ENCODE measurements at places on chromosomes 1 and 21.

GRCh38 chr1:226990133-226990716 is 50.1 kb downstream of the COQ8A start:
- no peak for DNase-seq

- DNase-seq = no peak
These were observed 31.9 kb downstream of the CDCP2 start for GRCh38 chr1:54120698-54121481.

DNA sequence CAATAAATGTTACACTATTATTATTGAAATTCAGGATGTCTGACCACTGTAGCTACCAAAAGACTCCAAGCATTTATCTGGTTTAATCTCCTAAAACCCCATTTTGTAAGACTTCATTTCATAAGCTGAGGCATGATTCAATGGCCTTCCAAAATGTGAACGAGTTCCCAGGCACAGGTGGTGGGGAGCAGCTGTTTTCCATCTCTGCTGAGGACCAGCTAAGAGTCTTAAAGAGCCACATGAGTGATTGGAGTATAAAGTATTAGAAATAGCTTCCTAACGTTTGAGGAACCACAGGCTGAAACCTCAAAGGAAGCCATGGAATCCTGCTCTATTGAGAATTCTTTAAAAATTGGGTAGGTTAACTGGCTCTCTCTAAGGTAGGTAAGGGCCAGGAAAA is 44.9 kb downstream of the SEC16B start:
- no peak for DNase-seq

GRCh38 chr1:31064111-31064717 is 1.3 kb downstream of the PUM1 start:
- no peak for DNase-seq

GRCh38 chr1:17306407-17306806 is 1.6 kb upstream of the PADI4 start:
- no peak for DNase-seq

GRCh38 chr1:204706838-204707509 is 21.4 kb upstream of the LRRN2 start:
- no peak for DNase-seq

GRCh38 chr1:223242971-223243370 is 99.9 kb upstream of the TLR5 start:
- no peak for DNase-seq

- DNase-seq = no peak
These were observed 155.6 kb upstream of the ZNF648 start for GRCh38 chr1:182217071-182217470.

- DNase-seq = peak; percentile 46
These were observed 19.9 kb upstream of the EVI5 start for GRCh38 chr1:92804721-92805201.

GRCh38 chr1:29744684-29745490 is 508.6 kb downstream of the PTPRU start:
- no peak for DNase-seq

DNA sequence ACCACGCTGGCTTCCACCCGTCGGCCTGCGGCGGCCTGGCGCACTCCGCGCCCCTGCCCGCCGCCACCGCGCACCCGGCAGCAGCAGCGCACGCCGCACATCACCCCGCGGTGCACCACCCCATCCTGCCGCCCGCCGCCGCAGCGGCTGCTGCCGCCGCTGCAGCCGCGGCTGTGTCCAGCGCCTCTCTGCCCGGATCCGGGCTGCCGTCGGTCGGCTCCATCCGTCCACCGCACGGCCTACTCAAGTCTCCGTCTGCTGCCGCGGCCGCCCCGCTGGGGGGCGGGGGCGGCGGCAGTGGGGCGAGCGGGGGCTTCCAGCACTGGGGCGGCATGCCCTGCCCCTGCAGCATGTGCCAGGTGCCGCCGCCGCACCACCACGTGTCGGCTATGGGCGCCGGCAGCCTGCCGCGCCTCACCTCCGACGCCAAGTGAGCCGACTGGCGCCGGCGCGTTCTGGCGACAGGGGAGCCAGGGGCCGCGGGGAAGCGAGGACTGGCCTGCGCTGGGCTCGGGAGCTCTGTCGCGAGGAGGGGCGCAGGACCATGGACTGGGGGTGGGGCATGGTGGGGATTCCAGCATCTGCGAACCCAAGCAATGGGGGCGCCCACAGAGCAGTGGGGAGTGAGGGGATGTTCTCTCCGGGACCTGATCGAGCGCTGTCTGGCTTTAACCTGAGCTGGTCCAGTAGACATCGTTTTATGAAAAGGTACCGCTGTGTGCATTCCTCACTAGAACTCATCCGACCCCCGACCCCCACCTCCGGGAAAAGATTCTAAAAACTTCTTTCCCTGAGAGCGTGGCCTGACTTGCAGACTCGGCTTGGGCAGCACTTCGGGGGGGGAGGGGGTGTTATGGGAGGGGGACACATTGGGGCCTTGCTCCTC is 1.9 kb downstream of the OLIG2 start:
- DNase-seq = no peak

- DNase-seq = no peak
These were observed 10.2 kb upstream of the DMRTB1 start for GRCh38 chr1:53449021-53449420.

DNA sequence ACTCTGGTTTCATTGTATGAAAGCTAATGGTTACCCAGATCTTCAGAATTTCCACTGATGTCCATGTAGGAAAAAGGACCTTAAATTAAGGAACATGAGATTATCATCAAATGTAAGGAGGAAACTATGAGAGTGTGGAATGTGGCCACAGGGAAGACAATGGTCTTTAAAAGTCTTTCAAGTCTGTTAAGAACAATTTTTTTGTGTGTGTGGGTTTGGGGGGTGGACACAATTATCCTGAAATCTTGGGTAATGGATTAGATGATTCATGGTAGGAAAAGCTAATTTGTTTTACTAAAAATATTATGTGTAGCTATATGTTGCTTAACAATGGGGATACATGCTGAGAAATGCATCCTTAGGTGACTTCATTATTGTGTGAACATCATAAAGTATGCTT is 72.9 kb downstream of the PLA2G4A start:
- no peak for DNase-seq

- no peak for DNase-seq
These were observed 248.0 kb upstream of the FOXD3 start for GRCh38 chr1:63074321-63074720.

GRCh38 chr1:36304521-36304920 is 1.6 kb upstream of the SH3D21 start:
- no peak for DNase-seq

DNA sequence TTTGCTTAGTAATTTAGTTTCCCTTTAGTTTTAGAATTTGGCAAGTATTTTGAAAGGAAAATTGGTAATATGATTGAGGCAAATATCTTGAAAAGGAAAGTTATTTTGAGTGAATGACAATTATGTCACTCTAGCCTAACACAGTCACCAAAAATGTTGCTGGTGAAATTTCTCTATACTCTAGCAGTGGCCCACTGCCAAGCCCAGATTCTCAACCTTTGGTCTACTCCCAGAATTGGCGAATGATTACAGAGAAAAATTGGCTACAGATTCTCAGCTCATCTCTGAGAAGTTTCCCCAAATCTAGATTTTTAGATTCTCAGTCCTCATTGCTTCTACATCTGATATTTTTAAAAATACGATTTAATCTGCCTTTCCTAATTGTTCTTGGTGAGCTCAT is 84.9 kb downstream of the PIGK start:
- no peak for DNase-seq

GRCh38 chr1:227654431-227654830 is 80.7 kb downstream of the JMJD4 start:
- no peak for DNase-seq

DNA sequence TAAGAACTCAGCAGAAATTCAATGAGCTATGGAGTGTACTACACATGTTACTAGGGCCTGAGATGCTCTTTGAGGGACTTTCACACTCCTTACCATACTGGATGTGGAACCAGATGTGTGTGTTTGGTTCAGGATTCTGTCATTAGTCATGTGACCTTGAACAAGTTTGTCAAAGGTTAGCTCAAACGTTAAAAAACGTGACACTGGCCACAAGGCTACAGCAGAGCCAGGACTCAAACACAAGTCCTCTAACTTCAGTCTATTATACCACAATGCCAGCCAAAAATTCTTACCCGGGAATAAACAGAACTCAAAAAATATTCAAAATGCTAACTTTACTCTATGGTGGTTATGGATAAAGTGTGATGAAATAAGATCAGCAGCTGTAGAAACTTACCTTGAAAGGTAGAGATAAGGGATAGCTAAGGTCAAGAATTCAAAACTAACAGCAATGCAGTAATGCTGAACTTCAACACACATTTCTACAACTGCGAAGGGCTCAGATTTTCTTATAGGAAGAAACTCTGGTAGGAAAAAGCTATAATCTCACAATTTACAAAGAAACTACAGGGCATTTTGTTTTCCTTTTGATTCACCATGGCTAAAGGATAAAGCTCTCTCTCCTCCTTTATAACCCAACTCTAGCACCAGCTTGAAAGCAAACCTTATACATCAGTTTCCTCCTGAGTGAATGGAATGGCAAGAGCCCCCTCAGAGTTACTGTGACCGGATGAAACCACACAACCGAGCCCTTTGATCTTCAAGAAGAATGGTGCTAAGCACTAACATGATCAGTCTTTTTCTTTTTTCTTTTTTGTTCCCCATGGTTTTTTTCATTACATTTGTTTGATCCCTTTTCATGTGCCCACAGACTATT is 233.9 kb downstream of the SLC45A1 start:
- DNase-seq = no peak

DNA sequence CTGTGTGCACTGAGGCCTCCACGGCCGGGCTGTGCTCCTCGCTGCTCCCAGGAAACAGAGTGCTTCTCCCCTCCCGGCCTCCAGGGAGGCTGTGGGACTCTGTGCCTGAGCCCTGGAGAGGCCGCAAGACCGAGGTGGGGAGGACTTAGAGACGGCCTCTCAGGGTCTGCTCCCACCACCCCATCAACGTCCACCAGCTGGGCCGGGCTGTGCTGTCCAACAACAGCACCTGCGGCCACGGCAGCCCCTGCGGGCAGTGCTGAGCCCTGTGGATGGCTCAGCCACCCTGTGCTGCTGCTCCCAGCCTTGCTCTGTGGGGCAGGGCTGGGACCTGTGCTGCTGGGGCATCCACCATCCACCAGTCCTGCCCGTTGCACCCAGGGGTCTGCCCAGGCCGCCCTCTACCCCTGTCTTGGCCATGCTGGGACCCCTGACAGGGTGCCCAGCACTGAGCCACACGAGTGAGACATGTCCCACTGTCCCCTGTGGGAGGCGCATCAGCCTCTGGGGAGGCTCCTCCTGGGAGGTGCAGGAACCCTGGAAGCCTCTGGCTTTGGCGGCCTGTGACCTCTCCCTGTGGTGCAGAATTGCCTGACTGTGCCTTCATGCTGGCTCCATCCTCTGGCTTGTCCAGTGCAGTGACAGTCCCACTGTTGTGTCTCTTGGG is 31.2 kb upstream of the LRRC3 start:
- DNase-seq = no peak

GRCh38 chr1:155120253-155120652 is 7.4 kb upstream of the EFNA1 start:
- DNase-seq = no peak

- DNase-seq = no peak
These were observed 78.4 kb downstream of the PROX1 start for GRCh38 chr1:214066190-214066589.

DNA sequence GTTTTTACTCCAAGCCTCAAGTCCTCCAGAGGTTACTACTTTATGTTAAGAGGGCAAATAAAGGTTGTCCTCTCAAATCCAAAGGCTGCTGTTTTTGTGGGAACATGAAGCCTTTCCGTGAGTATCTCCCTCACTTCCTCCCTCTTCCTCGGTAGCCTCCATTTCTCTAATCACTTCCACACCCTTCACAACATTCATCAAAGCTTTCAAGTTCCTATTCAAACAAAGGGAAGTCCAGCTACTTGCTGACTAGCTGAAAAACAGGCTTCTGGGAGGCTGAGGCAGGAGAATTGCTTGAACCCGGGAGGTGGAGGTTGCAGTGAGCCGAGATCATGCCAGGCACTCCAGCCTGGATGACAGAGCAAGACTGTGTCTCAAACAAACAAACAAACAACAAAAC is 6.6 kb upstream of the CD48 start:
- no peak for DNase-seq

DNA sequence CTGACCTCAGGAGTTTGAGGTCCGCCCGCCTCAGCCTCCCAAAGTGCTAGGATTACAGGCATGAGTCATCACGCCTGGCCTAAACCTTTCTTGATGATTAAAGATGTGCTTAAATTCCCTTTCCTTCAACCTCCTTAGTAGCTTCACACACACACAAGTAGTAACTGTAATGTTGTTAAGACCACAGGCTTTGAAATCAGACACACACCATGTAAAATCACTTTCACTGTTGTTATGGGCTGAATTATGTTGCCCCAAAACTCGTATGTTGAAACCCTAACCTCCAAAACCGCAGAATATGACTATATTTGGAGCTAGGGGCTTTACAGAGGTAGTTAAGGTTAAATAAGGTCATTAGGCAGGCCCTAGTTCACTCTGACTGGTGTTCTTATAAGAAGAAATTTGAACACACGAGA is 180.2 kb downstream of the NR5A2 start:
- no peak for DNase-seq

DNA sequence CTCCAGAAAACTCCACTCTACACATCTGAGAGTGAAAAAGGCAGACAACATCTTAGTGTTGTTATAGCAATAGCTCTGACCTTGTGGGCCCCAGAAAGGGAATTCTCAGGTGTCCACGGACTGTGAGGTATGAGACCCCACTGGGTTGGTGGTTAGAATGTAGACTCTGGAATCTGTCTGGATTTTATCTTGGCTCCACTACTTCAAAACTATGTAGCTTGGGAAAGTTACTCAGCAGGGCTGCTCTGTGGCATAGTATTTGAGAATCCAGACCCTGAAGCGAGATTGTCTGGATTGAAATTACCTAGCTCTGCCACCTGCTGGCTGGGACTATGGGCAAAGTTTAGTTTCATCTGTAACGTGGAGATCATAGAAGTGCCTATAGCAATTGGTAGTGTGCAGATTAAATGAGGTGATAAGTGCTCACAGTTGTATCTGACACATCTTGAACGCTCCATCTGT is 25.8 kb downstream of the PRDM2 start:
- DNase-seq = no peak

DNA sequence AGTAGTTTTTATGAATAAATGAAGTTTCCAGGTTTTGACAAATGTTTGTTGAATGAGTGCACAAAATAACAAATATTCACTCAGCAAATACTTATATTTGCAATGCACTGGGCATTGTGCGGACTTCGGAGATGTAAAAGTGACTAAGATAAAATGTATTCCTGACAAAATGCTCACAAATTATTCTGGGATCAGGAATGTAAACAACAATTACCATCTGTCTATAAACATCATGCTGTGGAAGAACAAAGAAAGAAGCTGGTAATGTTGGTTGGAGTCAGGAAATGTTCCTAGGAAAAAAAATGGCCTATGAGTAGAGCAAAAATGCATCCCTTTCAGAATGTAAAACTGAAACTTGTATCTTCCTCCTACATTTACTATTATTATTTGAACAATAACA is 68.5 kb downstream of the CRB1 start:
- DNase-seq = no peak

GRCh38 chr1:236143104-236143948 is 987 bp downstream of the GPR137B start:
- DNase-seq = no peak
